Endothelial cell of umbilical vein (primary cell): ENCODE measurements at places on chromosomes 7 and 10. TPM values are rescaled to one million over a fixed set of nuclear protein-coding genes. Genes with fewer than 3 reads are reported as not detected.

The NKX1-2 gene
- total RNA-seq: not detected in 2 replicates

The ST8SIA6 gene
- 0.35 and 0.51 TPM in 2 replicates for total RNA-seq

The CUBN gene
- 2.7 and 3.0 TPM in 2 replicates for total RNA-seq

The LOXL4 gene
- total RNA-seq: 0.92 and 1.4 TPM in 2 replicates

The C1GALT1 gene
- total RNA-seq: 21.9 and 31.1 TPM in 2 replicates

The WEE2 gene
- total RNA-seq: not detected in 2 replicates

DNA sequence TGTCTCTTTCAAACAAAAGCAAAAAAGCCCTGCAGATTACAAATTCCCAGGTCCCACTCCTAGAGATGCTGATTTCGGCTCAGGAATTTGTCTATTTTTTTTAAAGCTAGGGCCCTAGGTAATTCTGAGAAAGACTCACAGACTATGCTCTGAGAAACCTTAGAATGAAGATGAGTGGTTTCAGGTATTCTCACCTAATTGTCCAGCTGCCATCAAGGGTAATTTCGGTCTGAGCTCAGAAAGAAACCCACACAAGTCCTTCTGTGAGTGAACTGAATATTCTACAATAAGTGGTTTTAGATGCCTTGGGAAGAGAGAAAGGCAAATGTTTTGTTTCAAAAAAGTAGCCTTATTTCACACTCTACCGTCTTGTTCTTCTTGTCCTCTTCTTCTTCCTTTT, 45.7 kb downstream of the DCLRE1A start:
- H3K27me3 ChIP-seq: peaks cover 7% of the 10 kb centered on the region
- H3K36me3 ChIP-seq: no peaks in the 10 kb centered on the region
- H3K4me1 ChIP-seq: no peaks in the 10 kb centered on the region
- DNase-seq: no peak
- no peak overlapping the region for H3K27ac ChIP-seq

DNA sequence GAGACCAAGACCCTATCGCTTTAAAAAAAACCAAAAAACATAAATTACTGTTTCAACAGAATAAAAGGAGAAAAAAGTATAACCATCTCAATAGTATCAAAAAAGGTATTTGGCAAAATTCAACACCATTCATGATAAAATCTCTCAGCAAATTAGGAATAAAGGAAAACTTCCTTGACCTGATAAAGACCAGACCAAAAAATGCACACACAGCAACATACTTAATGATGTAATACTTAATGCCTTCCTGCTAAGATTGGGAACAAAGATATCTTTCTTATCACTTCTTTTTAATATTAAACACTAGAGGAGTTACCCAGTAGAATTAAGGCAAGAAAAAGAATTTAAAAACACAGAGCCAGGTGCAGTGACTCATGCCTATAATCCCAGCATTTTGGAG, 79.3 kb downstream of the CNOT4 start:
- H3K36me3 ChIP-seq: no peaks in the 10 kb centered on the region
- H3K27me3 ChIP-seq: no peaks in the 10 kb centered on the region
- H3K27ac ChIP-seq: no peak overlapping the region
- H3K4me3 ChIP-seq: no peak overlapping the region

- no peak overlapping the region for H3K4me3 ChIP-seq
- no peaks in the 10 kb centered on the region for H3K27me3 ChIP-seq
- DNase-seq: no peak
- no peaks in the 10 kb centered on the region for H3K36me3 ChIP-seq
- peaks cover 22% of the 10 kb centered on the region for H3K4me1 ChIP-seq
These were observed 28.4 kb downstream of the CDK6 start for GRCh38 chr7:92808006-92808405.

DNA sequence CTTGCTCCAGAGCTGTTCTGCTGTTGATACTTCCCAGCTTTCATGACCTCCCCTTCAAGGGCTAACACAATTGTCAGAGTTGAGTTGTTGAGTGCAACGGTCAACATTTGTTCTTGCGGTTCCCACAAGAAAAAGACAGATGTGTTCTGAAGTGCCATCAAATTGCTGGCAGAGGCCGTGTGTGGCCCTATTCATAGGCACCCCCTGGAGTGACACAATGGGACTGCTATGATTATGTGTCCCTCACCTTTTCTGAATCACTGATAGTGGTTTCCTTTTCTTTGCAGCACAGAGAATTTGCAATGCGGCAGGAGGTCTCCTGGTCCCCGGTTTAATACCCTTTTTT, 5.8 kb upstream of the IGFBP1 start:
- H3K27me3 ChIP-seq: no peaks in the 10 kb centered on the region
- peaks cover 19% of the 10 kb centered on the region for H3K4me1 ChIP-seq
- H3K36me3 ChIP-seq: no peaks in the 10 kb centered on the region
- no peak for DNase-seq

- no peaks in the 10 kb centered on the region for H3K4me1 ChIP-seq
- H3K27ac ChIP-seq: no peak overlapping the region
- H3K4me3 ChIP-seq: no peak overlapping the region
- H3K36me3 ChIP-seq: no peaks in the 10 kb centered on the region
- DNase-seq: no peak
These were observed 342.9 kb downstream of the TNS3 start for GRCh38 chr7:47239034-47239433.

GRCh38 chr7:15874774-15875173, 188.3 kb upstream of the MEOX2 start:
- no peaks in the 10 kb centered on the region for H3K4me1 ChIP-seq
- H3K36me3 ChIP-seq: no peaks in the 10 kb centered on the region
- H3K27me3 ChIP-seq: no peaks in the 10 kb centered on the region
- H3K27ac ChIP-seq: no peak overlapping the region
- DNase-seq: peak; percentile 45
- H3K4me3 ChIP-seq: no peak overlapping the region

- H3K36me3 ChIP-seq: no peaks in the 10 kb centered on the region
- H3K4me3 ChIP-seq: no peak overlapping the region
- H3K27me3 ChIP-seq: no peaks in the 10 kb centered on the region
- no peaks in the 10 kb centered on the region for H3K4me1 ChIP-seq
- no peak for DNase-seq
These were observed 12.0 kb upstream of the PRKCQ start for GRCh38 chr10:6592080-6592479.

- no peaks in the 10 kb centered on the region for H3K27me3 ChIP-seq
- no peaks in the 10 kb centered on the region for H3K36me3 ChIP-seq
- H3K27ac ChIP-seq: no peak overlapping the region
- H3K4me3 ChIP-seq: no peak overlapping the region
- no peak for DNase-seq
These were observed 1103.2 kb downstream of the GATA3 start for GRCh38 chr10:9157656-9158055.

DNA sequence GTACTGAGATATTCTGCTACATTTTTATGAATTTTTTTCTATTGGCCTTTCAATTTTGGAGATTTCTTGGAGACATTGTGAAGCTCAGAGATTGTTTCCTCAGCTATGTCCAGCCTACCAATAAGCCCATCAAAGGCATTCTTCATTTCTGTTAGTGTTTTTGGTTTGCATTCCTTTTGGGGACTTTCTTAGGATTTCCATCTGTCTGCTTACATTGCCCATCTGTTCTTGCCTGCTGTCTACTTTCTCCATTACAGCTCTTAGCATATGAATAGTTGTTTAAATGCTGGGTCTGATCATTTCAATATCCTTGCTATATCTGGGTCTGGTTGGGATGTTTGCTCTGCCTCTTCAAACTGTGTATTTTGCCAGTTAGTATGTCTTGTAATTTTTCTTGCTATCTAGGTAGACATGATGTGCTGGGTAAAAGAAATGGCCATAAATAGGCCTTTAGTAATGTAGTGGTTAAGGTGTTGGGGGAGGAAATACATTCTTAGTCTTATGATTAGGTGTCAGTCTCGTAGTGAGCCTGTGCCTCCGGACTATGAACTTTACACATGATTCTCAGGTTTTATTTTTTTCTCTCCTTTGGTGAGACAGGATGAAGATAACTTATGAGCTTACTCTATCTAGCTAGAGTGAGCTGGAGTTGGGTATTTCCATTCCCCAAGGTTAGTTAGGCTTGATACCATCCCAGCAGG, 32.6 kb upstream of the NME8 start:
- no peak overlapping the region for H3K4me3 ChIP-seq
- H3K4me1 ChIP-seq: no peaks in the 10 kb centered on the region
- no peak overlapping the region for H3K27ac ChIP-seq
- H3K36me3 ChIP-seq: no peaks in the 10 kb centered on the region
- peaks cover 3% of the 10 kb centered on the region for H3K27me3 ChIP-seq
- no peak for DNase-seq

- no peak for DNase-seq
- no peaks in the 10 kb centered on the region for H3K36me3 ChIP-seq
These were observed 5.7 kb upstream of the MKRN1 start for GRCh38 chr7:140484951-140485499.

- H3K4me3 ChIP-seq: no peak overlapping the region
- peak; percentile 56 for DNase-seq
- peaks cover 2% of the 10 kb centered on the region for H3K27me3 ChIP-seq
- no peaks in the 10 kb centered on the region for H3K4me1 ChIP-seq
- H3K27ac ChIP-seq: no peak overlapping the region
- H3K36me3 ChIP-seq: no peaks in the 10 kb centered on the region
These were observed 186.8 kb downstream of the USP6NL start for GRCh38 chr10:11424456-11425295.

DNA sequence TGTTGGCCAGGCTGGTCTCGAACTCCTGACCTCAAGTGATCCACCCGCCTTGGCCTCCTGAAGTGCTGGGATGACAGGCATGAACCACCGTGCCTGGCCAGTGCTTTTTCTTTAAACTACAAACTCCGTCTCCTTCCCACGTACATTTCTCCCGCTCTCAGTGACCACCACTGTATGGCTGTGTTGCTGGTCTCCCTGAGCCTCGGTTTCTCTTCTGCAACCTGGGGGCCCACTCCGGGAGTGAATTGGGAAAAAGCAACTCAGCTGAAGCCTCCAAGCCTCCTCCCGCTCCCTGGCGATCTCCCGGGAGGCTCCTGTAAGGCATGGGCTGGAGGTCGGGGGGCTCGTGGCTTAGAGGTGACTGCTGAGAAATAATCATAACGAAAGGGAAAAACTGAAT, 136.3 kb downstream of the ELFN1 start:
- peaks cover 4% of the 10 kb centered on the region for H3K27me3 ChIP-seq
- no peak for DNase-seq
- no peak overlapping the region for H3K4me3 ChIP-seq
- H3K36me3 ChIP-seq: no peaks in the 10 kb centered on the region
- no peaks in the 10 kb centered on the region for H3K4me1 ChIP-seq

GRCh38 chr7:91533996-91534395, 269.8 kb downstream of the FZD1 start:
- no peak overlapping the region for H3K4me3 ChIP-seq
- no peaks in the 10 kb centered on the region for H3K27me3 ChIP-seq
- no peaks in the 10 kb centered on the region for H3K4me1 ChIP-seq
- H3K36me3 ChIP-seq: no peaks in the 10 kb centered on the region
- no peak overlapping the region for H3K27ac ChIP-seq
- no peak for DNase-seq

DNA sequence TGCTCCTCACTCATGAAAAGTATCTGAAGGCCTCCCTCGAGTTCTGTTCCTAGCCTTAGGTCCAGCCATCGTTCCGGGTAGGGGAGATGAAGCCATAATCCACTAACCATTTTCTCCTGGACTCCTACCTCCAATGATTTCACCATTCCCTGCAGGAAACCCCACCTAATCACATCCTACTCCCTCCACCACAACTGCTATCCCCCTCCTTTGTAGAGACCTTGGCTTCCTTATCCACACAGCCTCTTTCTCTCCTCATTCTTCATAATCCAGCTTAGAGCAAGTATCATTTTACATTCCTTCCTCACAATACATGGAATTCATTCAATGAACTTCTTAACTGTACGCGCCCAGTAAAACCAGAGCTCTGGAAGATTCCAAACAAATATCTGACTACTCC, 18.7 kb downstream of the HNRNPF start:
- peaks cover 12% of the 10 kb centered on the region for H3K4me1 ChIP-seq
- H3K36me3 ChIP-seq: peaks cover 36% of the 10 kb centered on the region
- no peaks in the 10 kb centered on the region for H3K27me3 ChIP-seq
- H3K27ac ChIP-seq: no peak overlapping the region
- no peak overlapping the region for H3K4me3 ChIP-seq

- H3K27me3 ChIP-seq: no peaks in the 10 kb centered on the region
- no peak overlapping the region for H3K4me3 ChIP-seq
- H3K36me3 ChIP-seq: no peaks in the 10 kb centered on the region
These were observed 86.0 kb upstream of the MDFIC start for GRCh38 chr7:114835861-114836260.

DNA sequence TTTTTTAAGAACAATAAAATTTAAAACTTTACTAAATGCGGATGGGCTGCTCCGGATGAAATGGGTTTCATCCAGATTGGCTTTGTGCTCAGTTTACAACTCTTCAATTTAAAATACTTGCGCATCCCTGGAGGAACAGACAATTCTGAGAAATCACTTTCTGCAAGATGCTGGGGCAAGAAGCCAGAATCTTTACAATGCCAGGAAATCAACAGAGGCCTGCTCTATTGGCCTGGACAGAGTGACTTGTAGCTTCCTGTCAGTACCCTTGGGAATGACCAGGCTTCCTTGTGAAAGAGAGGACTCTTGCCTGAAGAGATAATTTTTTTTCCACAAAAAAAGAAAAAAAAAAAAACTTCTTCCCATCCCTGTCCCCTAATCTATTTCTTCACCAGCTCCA, 3.9 kb upstream of the FAM13C start:
- H3K4me1 ChIP-seq: no peaks in the 10 kb centered on the region
- no peaks in the 10 kb centered on the region for H3K27me3 ChIP-seq
- peak; percentile 31 for DNase-seq
- no peak overlapping the region for H3K27ac ChIP-seq
